ENCODE measurements at places on chromosomes 12 and 14. TPM values are rescaled to one million over a fixed set of nuclear protein-coding genes. Genes with fewer than 3 reads are reported as not detected.

DNA sequence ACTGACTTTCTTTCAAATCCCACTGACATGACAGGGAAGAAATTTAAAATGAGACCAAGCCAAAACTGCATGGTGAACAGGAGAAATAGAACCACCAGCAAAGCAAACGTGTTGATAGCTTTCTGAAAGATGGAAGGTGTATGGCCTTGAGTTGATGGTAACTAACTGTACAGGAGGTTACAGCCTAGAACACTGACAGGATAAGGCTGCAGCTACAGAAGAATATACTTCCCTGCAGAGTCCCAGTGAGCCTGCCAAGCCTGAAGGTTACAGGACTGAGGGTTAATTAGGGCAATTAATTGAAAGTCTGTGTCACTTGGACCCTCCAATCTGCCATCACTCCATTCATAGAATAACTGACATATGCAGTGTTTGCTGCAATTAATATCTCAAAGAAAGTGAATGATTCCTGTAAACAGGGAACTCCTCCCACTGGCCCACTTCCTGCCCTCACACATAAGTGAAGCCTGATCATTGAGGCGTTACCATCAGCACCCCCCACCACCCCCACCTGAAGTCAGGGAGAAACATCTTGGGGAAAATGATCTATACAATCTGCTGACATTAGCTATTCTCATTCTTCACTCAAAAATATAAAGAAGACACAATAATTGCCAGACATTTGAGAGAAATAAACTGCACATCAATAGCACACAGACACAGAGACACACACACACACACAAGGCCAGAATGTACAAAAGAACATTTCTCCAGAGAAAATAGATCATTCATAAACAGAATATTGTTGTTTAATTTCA lies 73.4 kb downstream of the GTF2A1 start:
- no peak overlapping the region for H3K27ac ChIP-seq
- no peak overlapping the region for H3K4me3 ChIP-seq
- no peaks in the 10 kb centered on the region for H3K36me3 ChIP-seq

DNA sequence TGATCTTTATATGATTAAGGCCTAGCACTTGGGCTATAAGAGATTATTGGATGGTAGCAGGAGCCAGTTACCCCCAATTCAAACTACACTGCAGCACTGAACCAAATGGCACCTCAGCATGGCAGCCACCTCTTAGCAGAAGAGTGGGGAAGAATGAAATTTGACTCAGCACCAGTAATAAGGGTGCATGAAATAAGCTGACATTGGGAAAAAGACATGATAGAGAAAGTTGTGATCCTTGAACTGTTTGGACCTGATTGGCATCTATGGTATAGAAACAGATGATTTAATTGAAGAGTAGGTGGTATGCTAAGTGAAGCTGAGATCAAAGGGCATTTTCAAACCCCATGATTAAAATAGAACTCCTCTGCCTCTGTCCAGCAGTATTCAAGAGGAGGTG lies 389.5 kb downstream of the FOXG1 start:
- H3K4me1 ChIP-seq: no peaks in the 10 kb centered on the region
- no peaks in the 10 kb centered on the region for H3K27me3 ChIP-seq
- no peak overlapping the region for H3K4me3 ChIP-seq
- no peak for DNase-seq
- H3K36me3 ChIP-seq: no peaks in the 10 kb centered on the region

DNA sequence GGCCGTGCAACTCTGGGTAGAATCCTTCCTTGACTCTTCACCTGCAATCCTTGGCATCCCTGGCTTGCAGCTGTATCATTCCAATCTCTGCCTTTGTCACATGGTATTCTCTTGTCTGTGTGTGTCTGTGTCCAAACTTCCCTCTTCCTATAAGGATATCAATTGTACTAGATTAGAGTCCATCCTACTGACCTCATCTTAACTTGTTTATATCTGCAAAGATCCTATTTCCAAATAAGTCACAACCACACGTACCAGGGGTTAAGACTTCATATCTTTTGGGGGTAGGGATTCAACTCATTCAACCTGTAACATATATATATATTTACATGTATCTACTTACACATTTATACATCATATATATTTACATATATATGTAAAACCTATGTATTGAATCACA lies 29.6 kb upstream of the RASSF3 start:
- DNase-seq: no peak
- no peaks in the 10 kb centered on the region for H3K27me3 ChIP-seq
- no peak overlapping the region for H3K27ac ChIP-seq
- H3K36me3 ChIP-seq: no peaks in the 10 kb centered on the region
- H3K4me1 ChIP-seq: peaks cover 16% of the 10 kb centered on the region

- H3K36me3 ChIP-seq: no peaks in the 10 kb centered on the region
- H3K27ac ChIP-seq: no peak overlapping the region
These were observed 3.3 kb downstream of the ALDH6A1 start for GRCh38 chr14:74080820-74081460.

Gene NOVA1
- total RNA-seq: 0.67 TPM

Gene B4GALNT1
- 6.3 TPM for total RNA-seq

Gene NEMP1
- total RNA-seq: 12.0 TPM

- DNase-seq: no peak
- H3K4me1 ChIP-seq: no peaks in the 10 kb centered on the region
- no peak overlapping the region for H3K27ac ChIP-seq
These were observed 53.1 kb downstream of the RHOJ start for GRCh38 chr14:63257299-63257698.

- no peaks in the 10 kb centered on the region for H3K36me3 ChIP-seq
- DNase-seq: no peak
- no peak overlapping the region for H3K27ac ChIP-seq
- H3K4me3 ChIP-seq: no peak overlapping the region
- no peaks in the 10 kb centered on the region for H3K4me1 ChIP-seq
These were observed 360.9 kb downstream of the RPL10L start for GRCh38 chr14:46290706-46291105.

Gene KCNJ8
- 147 TPM for total RNA-seq

DNA sequence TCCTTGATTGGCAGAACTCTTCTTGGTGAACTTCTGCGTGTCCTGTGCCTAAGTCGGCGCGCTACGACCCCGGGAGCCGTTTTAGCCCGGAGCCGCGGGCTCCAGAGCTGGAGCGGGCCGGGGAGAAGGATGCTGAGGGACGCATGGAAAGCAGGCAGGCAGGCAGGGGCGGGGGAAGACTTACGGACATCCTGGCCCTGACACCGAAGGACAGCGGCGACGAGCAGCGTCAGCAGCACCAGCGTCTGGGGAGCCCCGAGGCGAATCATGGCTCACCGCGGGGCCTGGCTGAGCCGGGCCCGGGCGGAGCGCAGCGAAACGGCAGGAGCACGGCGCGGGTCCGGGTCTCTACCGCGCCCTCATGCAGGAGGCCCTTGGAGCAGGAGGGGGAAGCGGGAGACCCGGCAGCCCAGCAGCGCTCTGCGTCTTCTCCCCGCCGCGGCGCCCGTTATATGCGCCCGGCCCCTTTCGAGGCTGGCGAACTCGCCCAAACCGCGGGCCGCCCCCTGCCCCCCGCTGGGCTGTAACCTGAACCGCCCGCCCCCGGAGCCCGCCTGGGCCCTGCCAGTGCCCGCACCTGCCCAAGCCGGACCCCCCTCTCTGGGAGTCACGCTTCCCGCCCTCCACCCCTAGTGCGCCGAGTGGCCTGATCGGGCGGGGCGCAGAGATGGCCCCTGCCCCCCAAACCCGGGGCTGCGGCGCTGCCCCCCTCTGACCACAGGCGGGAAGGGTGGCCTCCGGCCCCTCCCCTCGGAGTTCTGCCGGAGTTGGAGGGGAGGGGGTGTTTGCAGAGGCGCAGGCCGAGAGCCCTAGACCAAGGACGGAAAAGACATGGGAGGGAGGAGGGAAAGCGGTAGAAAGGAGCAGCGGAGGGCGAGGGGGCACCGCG lies at the start of gene COL2A1:
TSS of gene COL2A1 (minus strand) at position 424 of the 889 bp plus-strand sequence. CDS start at position 269, 155 bp downstream.
- peaks cover 21% of the 10 kb centered on the region for H3K27me3 ChIP-seq
- peaks cover 6% of the 10 kb centered on the region for H3K4me1 ChIP-seq
- H3K36me3 ChIP-seq: no peaks in the 10 kb centered on the region
- no peak for DNase-seq
- no peak within 1 kb of the TSS for H3K27ac ChIP-seq
- peak within 1 kb of the TSS; percentile 4 for H3K4me3 ChIP-seq

DNA sequence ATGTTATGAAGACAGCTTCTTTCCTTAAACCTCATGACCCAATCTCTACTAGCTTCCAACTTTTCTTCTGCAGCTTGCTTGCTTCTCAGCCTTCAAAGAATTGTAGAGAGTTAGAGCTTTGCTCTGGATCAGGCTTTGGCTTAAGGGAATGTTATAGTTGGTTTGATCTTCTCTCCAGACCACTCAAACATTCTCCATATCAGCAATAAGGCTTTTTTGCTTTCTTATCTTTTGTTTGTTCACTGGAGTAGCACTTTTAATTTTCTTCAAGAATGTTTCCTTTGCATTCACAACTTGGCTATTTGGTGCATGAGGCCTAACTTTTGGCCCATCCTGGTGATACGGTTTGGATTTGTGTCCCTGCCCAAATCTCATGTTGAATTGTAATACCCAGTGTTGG lies 163.8 kb downstream of the PCNX1 start:
- H3K36me3 ChIP-seq: peaks cover 87% of the 10 kb centered on the region
- H3K27me3 ChIP-seq: no peaks in the 10 kb centered on the region
- no peak overlapping the region for H3K27ac ChIP-seq
- H3K4me3 ChIP-seq: no peak overlapping the region
- no peak for DNase-seq
- no peaks in the 10 kb centered on the region for H3K4me1 ChIP-seq

Gene CELA1
- total RNA-seq: not detected

DNA sequence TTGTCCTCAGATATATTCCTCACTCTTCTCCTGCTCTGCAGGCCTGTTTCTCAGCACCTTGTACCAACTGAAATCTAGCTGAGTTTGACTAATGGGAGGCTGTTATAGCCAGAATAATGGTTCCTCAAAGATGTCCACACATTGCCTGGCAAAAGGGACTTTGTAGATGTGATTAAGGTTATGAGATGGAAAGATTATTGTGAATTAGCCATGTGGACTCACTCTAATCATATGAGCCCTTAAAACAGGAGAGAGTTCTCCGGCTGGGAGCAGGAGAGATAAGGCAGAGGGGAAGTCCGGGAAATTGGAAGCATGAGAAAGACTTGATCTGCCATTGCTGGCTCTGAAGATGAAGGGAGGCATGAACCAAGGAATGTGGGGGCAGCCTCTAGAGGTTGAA lies 40.0 kb upstream of the KTN1 start:
- no peak for DNase-seq
- H3K27me3 ChIP-seq: no peaks in the 10 kb centered on the region
- H3K4me3 ChIP-seq: no peak overlapping the region
- H3K36me3 ChIP-seq: no peaks in the 10 kb centered on the region
- no peak overlapping the region for H3K27ac ChIP-seq
- no peaks in the 10 kb centered on the region for H3K4me1 ChIP-seq

GRCh38 chr12:49549735-49550692 lies 11.2 kb downstream of the KCNH3 start:
- peaks cover 26% of the 10 kb centered on the region for H3K4me1 ChIP-seq
- H3K36me3 ChIP-seq: no peaks in the 10 kb centered on the region
- peaks cover 29% of the 10 kb centered on the region for H3K27me3 ChIP-seq

DNA sequence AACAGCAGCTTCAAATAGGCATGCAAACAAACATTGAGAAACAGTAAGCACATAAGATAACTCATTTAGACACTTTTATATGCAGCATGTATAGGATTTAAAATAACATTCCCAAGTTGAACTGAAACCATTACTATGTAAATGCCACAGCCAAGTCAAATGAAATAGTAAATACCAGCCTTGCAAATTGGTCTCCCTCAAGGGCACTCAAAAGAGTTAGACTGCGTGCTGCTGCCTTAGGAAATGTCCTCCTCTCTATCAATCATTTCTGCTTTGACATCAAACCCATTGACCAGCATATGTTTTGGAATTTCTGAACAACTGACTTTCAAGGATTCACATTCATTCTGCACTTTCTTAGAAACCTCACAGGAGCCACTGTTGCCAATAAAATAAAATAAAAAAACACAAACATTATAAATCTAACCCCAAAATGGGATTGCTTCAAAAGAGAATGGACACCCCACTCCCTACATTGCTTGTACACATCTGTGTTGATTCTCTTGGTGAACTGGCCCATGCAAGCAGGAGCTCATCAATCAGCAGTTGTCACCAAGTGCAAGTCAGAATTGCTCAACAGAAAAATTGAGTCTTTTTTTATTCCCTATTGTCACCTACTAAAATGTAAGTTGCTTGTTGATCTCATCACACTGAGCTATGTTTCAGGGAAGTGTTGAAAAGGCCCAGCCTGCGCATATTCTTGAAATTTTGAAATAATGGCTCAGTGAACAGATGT lies 256.2 kb downstream of the DAD1 start:
- no peaks in the 10 kb centered on the region for H3K4me1 ChIP-seq
- H3K27me3 ChIP-seq: no peaks in the 10 kb centered on the region
- no peak overlapping the region for H3K4me3 ChIP-seq

Gene FAM222A
- 13.3 TPM for total RNA-seq

DNA sequence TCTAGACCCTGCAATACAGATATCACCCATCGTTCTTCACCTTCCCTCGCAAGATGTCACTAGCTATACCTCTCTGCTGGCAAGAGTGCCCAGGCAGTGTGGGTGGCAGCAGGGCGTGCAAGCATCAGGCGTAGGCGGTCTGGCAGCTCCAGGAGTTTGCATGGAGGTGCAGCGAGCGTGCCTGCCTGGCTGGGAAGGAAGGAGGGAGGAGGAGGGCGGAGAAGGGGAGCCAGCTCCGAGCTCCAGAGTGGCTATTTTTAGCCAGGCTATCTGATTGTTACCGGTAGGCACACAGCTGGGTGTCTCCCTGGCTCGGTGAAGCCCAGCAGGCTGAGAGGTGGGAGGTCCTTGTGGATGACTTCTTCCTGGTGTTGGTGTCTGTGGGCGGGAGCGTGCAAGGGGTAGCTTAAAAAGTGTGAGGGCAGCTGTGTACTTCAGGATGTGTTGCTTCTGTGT lies 6.2 kb downstream of the FOXJ2 start:
- no peak overlapping the region for H3K4me3 ChIP-seq
- H3K36me3 ChIP-seq: peaks cover 39% of the 10 kb centered on the region
- DNase-seq: peak; percentile 87
- no peaks in the 10 kb centered on the region for H3K27me3 ChIP-seq
- H3K27ac ChIP-seq: no peak overlapping the region
- H3K4me1 ChIP-seq: peaks cover 55% of the 10 kb centered on the region

GRCh38 chr14:106218174-106218573 lies 691.8 kb downstream of the TMEM121 start:
- H3K27me3 ChIP-seq: peaks cover 14% of the 10 kb centered on the region
- H3K27ac ChIP-seq: no peak overlapping the region
- H3K36me3 ChIP-seq: no peaks in the 10 kb centered on the region
- no peak overlapping the region for H3K4me3 ChIP-seq
- H3K4me1 ChIP-seq: no peaks in the 10 kb centered on the region
- DNase-seq: no peak

Gene ATF7IP
- 44.7 TPM for total RNA-seq

Data from heart left ventricle (tissue), 16 donors.